Upper lobe of right lung (tissue), 1 donor: ENCODE measurements at places on chromosomes 2 and 18. TPM values are rescaled to one million over a fixed set of nuclear protein-coding genes. Genes with fewer than 3 reads are reported as not detected.

DNA sequence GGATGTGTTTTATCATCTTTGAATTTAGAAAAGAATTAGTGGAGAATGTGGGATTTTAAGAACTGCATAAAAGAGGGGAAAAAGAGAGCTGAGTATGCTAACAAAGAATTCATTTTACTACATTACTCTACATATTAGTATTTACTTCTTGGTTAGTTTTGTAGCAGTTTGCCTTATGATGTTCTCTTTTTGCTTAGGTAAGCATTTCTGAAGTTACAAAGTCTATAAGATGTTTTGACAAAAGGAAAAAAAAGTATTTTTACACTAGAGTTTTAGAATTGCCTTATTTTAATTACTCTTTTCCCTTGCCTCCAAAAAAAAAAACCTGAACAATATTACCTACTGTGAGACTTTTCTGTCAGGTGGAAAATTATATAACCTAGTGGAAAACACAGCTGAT is 739.5 kb upstream of the SLC39A10 start:
- no peaks in the 10 kb centered on the region for H3K4me1 ChIP-seq
- H3K4me3 ChIP-seq = no peak overlapping the region
- no peak overlapping the region for H3K27ac ChIP-seq
- no peaks in the 10 kb centered on the region for H3K27me3 ChIP-seq

- peak overlapping the region; percentile 42 for H3K27ac ChIP-seq
- no peak for DNase-seq
- no peaks in the 10 kb centered on the region for H3K27me3 ChIP-seq
- H3K4me1 ChIP-seq = peaks cover 14% of the 10 kb centered on the region
Measured at GRCh38 chr18:48868468-48869466, 82.0 kb downstream of the SMAD7 start.

DNA sequence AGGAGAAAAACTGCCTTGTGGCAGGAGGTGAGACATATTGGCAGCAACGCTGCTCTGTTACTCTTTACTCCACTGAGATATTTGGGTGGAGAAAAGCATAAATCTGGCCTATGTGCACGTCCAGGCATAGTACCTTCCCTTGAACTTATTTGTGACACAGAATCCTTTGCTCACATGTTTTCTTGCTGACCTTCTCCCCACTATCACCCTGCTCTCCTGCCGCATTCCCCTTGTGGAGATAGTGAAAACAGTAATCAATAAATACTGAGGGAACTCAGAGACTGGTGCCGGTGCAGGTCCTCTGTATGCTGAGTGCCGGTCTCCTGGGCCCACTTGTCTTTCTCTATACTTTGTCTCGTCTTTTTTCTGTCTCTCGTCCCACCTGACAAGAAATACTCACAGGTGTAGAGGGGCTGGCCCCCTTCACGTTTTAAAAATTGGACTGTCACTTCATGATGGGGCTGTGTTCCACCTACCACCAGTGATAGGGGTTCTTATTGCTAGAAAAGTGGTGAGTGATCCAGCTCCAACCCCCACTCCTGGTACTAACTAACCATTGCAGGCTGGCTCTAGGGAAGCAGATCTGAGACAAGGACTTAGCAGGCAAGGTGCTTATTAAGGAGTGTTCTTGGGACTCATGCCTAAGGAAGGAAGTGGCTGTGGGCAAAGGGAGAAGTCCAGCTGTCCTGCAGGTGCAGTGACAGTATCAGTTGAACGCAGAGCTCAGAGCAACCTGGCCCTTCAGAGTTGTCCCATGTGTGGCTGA is 51.7 kb downstream of the LONRF2 start:
- H3K36me3 ChIP-seq = no peaks in the 10 kb centered on the region
- no peaks in the 10 kb centered on the region for H3K27me3 ChIP-seq
- no peak for DNase-seq
- no peak overlapping the region for H3K27ac ChIP-seq
- no peaks in the 10 kb centered on the region for H3K4me1 ChIP-seq

- H3K27me3 ChIP-seq = no peaks in the 10 kb centered on the region
- H3K27ac ChIP-seq = no peak overlapping the region
- H3K4me1 ChIP-seq = no peaks in the 10 kb centered on the region
- H3K4me3 ChIP-seq = no peak overlapping the region
Measured at GRCh38 chr18:40272630-40273231, 1682.3 kb upstream of the PIK3C3 start.

- H3K36me3 ChIP-seq = no peaks in the 10 kb centered on the region
- no peak overlapping the region for H3K27ac ChIP-seq
- H3K27me3 ChIP-seq = no peaks in the 10 kb centered on the region
- H3K4me1 ChIP-seq = peaks cover 2% of the 10 kb centered on the region
Measured at GRCh38 chr2:102250278-102250821, 61.0 kb upstream of the IL1RL1 start.

DNA sequence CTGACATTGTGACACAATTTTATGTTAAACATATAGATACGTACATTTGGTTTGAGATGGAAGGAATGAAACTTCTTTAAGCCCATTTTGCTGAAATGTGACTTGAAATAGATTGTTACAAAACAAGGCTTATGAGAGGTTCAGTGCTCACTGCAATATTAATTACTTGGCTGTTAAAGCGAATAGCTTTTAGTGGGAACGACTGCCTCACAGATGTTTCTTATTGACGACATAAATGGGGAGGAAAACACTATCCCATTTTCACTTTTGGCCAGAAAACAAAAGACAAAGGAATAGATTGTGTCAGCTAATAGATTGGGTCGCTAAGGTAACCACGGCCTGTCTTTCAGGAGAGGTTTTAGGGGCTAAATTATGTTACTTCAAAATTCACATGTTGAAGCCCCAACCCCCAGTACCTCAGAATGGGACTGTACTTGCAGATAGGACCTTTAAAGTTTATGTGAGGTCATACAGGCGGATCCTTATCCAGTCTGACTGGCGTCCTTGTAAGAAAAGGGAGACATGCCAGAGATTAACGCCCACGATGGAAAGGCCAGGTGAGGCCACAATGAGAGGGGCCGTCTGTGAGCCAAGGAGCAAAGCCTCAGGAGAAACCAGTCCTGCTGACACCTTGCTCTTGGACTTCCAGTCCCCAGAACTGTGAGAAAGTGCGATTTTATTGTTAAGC is 10.8 kb downstream of the INPP1 start:
- no peak overlapping the region for H3K4me3 ChIP-seq
- no peaks in the 10 kb centered on the region for H3K27me3 ChIP-seq
- no peak for DNase-seq

DNA sequence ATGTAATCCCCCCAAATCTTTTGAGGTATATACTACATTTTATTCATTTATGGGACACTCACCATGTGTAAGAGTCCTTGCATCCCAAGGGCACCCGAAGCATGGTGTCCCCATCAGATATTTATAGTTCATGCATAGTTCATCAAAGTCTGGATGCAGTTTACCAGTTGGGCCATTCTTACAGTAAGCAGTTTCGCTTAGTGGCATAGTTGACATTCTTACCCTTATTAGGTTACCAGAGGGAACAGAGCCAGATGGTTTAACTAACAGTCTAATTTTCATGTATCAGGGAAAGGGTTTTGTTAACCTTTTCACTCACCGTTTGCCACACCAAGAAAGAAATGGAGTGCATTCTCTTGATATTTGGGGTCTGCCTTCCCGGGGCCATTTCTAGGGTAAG is 7.1 kb downstream of the ZNF407 start:
- H3K4me3 ChIP-seq = no peak overlapping the region
- H3K27me3 ChIP-seq = no peaks in the 10 kb centered on the region
- no peak for DNase-seq
- H3K36me3 ChIP-seq = no peaks in the 10 kb centered on the region
- H3K27ac ChIP-seq = no peak overlapping the region

DNA sequence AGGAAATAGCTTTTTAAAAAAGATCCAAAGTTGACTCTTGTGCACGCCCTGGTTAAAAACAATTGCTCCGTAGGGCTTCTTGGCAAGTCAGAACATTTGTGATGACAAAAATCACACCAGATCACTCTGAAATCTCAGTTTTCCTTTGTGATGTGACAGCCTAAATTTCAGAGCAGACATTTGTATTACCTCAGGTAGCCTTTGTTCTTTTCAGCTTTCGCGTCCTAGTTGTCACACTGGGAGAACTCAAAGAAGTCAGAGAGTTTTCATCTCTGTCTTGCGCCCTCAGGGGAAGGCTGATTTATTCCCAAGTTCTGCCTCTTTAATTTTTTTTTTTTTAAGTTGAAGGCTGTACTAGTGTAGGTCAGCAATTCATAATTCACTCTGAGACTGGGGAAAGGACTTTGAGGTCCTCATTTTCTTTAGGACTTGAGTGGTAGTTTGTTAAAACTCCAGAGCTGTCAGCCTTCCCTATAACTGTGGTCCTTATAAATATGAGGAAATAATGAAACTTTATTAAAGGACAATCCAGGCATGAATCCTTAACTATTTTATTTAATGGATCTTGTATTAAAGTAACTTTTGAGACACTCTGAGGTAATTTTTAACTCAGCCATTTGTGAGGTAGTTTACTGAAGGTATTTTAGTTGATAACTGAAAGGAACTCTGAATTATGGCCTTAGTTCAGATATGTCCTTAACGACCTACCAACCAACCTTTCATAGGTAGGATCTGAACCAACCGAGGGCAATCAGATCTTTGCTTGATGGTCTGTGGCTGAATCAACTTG is 525.1 kb upstream of the FAM98A start:
- H3K27me3 ChIP-seq = no peaks in the 10 kb centered on the region
- H3K4me1 ChIP-seq = no peaks in the 10 kb centered on the region
- no peaks in the 10 kb centered on the region for H3K36me3 ChIP-seq
- no peak overlapping the region for H3K4me3 ChIP-seq

DNA sequence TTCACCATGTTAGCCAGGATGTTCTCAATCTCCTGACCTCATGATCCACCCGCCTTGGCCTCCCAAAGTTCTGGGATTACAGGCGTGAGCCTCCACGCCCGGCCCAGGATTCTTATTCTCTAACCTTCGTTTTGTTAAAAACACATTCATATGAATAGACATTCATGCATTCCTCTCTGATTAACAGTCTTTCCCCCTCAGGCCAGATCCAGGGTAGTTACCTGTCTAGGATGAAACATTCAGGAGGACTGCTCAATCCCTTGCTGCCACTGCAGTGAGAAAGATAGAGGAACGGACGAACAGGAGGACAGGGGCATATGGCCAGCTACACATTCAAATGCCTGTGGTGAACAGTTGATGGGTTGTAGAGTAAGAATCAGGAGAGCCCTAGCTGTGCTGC is 39.6 kb upstream of the EPC2 start:
- no peak for DNase-seq
- H3K4me3 ChIP-seq = no peak overlapping the region
- no peaks in the 10 kb centered on the region for H3K27me3 ChIP-seq
- H3K36me3 ChIP-seq = no peaks in the 10 kb centered on the region
- H3K27ac ChIP-seq = no peak overlapping the region

DNA sequence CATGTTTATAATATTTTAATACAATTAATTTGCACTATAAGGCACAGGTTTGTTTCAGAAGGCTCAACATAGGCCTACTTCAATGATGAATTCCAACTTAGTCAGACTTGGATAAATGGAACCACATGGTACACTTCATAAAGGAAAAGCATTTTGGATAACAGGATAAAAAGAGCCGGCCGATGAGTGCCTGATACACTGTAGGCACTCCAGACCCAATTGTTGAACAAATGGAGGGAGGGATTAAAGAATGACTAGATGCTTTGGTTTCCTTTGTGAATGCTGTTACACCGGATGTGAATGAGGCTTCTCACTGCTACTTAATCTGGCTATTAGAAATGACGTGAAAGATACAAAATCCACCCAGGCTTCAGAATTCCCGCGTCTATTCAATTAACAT is 104.1 kb upstream of the KCTD1 start:
- no peaks in the 10 kb centered on the region for H3K36me3 ChIP-seq
- H3K27me3 ChIP-seq = no peaks in the 10 kb centered on the region
- no peak overlapping the region for H3K27ac ChIP-seq
- H3K4me1 ChIP-seq = peaks cover 6% of the 10 kb centered on the region

DNA sequence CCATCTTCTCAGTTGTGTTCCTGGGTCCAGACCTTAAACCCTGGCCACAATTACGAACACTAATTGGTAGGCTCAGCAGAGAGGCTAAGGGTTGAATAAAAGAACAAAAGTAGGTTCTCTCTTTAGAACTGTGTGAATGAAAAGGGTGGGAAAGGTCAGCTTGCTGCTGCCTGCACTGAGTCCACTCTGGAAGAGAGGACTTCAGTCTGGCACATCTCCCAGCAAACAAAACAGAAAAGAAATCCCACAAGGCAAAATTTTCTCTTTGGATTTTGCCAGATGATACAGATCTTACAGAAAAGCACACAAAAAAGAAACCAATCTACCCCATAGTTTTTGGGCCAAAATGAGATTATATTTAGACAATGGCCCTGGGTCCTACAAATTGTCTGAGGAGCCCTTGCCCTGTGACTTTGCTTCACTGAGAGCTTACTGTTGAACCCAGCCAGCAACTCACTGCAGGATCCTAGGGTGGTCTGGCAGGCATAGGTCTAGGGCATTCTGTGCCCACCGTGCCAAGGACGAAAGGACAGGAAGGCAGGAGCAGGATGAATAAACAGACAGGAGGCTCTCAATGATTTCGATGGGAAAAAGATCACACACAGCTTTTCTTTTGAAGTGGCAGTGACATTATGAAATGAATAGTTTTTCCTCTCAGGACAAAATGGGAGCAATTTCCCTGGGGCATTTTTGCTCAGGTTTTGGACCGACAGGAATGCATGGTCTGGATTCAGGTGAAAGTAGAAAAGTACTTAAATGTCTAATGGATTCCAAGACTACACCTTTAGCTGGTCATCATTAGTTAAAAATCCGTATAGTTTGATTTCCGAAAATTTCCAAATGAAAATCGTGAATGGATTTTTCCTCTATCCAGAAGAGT is 68.4 kb upstream of the STAM2 start:
- DNase-seq = no peak
- no peaks in the 10 kb centered on the region for H3K36me3 ChIP-seq
- H3K4me3 ChIP-seq = no peak overlapping the region
- H3K27ac ChIP-seq = no peak overlapping the region

- DNase-seq = no peak
- no peak overlapping the region for H3K4me3 ChIP-seq
- no peak overlapping the region for H3K27ac ChIP-seq
- H3K4me1 ChIP-seq = no peaks in the 10 kb centered on the region
- H3K27me3 ChIP-seq = no peaks in the 10 kb centered on the region
- H3K36me3 ChIP-seq = no peaks in the 10 kb centered on the region
Measured at GRCh38 chr2:118706371-118706770, 141.1 kb downstream of the EN1 start.

- no peaks in the 10 kb centered on the region for H3K27me3 ChIP-seq
- no peak overlapping the region for H3K27ac ChIP-seq
- no peaks in the 10 kb centered on the region for H3K4me1 ChIP-seq
- no peak overlapping the region for H3K4me3 ChIP-seq
- no peaks in the 10 kb centered on the region for H3K36me3 ChIP-seq
Measured at GRCh38 chr2:223199531-223200515, 147.8 kb downstream of the KCNE4 start.

DNA sequence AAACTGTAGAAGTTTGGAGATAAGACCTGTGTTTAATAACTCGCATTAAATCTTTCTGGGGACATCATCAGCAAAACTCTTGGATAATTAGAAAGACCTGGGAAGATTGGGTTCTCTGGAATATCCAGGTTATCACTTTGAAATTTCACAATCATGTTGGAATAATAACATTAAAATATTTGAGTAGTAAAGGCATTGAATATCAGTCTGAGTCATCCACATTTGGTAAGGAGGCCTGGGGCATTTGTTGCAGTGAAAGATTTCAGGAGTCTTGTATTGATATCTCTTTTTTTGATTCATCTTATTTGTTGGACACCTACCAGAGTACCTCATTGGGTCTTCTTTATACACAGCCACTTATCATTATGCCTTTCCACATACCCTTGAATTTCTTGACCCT is 95.9 kb downstream of the EPB41L5 start:
- no peak overlapping the region for H3K27ac ChIP-seq
- DNase-seq = no peak
- H3K4me1 ChIP-seq = peaks cover 26% of the 10 kb centered on the region
- no peaks in the 10 kb centered on the region for H3K27me3 ChIP-seq
- peaks cover 4% of the 10 kb centered on the region for H3K36me3 ChIP-seq

Gene CLEC4F
- 1.2 TPM for total RNA-seq

Gene C18orf54
- total RNA-seq = 3.0 TPM

Gene CTIF
- 72.4 TPM for total RNA-seq

Gene DTNA
- total RNA-seq = 21.8 TPM

Gene HOXD4
- 0.84 TPM for total RNA-seq

Gene FIGN
- 6.5 TPM for total RNA-seq

Gene TTLL4
- 29.5 TPM for total RNA-seq
